Omental fat pad (tissue), 4 donors: ENCODE measurements at places on chromosomes 16 and 17. TPM values are rescaled to one million over a fixed set of nuclear protein-coding genes. Genes with fewer than 3 reads are reported as not detected.

- DNase-seq: no peak
Observed at GRCh38 chr16:60640038-60640437, 1396.2 kb downstream of the CDH8 start.

- no peak for DNase-seq
Observed at GRCh38 chr17:38710985-38711384, 5.9 kb downstream of the MLLT6 start.

GRCh38 chr17:50421308-50422051 is 4.5 kb upstream of the ACSF2 start:
- DNase-seq: no peak

- DNase-seq: no peak
Observed at GRCh38 chr17:11840831-11841230, 156.4 kb downstream of the ZNF18 start.

DNA sequence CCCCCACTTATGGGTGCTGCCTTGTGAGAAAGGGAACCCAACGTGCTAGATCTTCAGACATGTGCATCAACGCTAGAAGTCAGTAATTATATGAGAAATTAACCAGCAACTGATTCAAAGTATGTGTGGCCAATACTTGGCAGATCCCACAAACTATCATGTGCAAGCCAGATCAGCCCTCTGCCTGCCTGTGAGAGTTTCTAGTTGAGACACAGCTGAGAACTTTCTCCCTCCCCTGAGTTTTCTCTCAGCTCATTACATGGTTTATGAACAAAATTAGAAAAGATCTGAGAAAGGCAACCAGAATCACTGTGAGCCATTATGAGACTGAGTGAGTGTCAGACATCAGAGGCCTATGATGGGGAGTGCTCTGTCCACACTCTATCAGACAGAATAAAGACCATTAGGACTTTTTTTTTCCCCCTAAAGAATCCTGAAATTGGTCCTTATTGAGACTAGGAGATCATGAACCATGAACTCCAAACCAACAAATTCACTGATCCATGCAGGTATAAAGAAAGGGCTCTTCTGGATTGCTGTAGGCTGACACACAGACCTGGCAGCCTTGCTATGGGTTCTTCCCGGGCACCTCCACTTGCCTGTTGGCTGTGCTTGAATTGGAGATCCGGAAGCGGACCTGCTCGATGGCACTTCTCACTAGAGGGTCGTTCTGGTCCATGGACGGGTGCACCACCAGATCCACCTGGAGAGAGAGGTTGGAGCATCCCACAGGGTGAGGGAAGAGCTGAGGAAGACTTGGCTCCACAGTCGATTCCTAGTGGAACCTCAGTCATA is 51.5 kb downstream of the GTF3C1 start:
- DNase-seq: no peak

The PTGES3L gene
- total RNA-seq: 1.2 TPM

The ZNRF1 gene
- total RNA-seq: 7.5 TPM

The NHERF2 gene
- 166 TPM for total RNA-seq

The HS3ST3B1 gene
- 5.8 TPM for total RNA-seq

The CHRNE gene
- 1.9 TPM for total RNA-seq
